ENCODE measurements at places on chromosomes 3 and 15. TPM values are rescaled to one million over a fixed set of nuclear protein-coding genes. Genes with fewer than 3 reads are reported as not detected.

DNA sequence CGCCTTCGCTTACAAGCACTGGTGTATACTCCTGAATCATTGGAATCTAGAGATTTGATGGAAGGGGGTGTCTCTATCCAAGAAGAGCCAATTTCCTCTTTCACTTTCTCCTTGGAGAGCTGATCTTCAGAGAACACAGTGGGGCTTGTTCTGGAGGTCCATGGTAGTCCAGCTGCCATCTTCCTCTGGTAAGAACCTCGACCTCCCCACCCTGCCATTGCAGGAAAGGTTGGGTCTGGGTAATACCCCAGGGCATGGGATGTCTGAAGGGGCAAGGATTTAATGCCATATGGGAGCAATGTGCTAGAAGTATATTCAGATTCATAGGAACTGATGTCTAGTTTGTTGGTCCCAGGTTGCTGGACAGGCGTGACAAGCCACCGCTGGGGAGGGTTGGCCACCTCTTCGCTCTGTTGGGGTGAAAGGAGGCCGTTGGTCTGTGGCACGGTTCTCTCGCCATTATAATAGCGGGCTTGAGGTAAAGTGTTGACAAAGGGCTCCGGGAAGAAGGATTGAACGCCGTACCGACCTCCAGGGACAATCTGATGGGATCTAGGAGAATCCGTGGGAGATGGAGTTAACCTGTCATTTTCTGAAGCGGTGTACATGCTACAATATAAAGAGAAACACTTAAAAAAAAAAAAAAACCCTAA, 4.8 kb downstream of the EOMES start:
- DNase-seq = no peak
- no peaks in the 10 kb centered on the region for H3K36me3 ChIP-seq
- no peak overlapping the region for H3K27ac ChIP-seq
- peaks cover 2% of the 10 kb centered on the region for H3K4me1 ChIP-seq

- H3K4me1 ChIP-seq = no peaks in the 10 kb centered on the region
- no peaks in the 10 kb centered on the region for H3K27me3 ChIP-seq
- no peak for DNase-seq
- H3K4me3 ChIP-seq = no peak overlapping the region
Observed at GRCh38 chr3:141915016-141915415, 38.6 kb downstream of the ATP1B3 start.

P2RY13 gene
- polyA plus RNA-seq = not detected

- H3K4me3 ChIP-seq = no peak overlapping the region
- DNase-seq = no peak
- H3K27me3 ChIP-seq = no peaks in the 10 kb centered on the region
- H3K36me3 ChIP-seq = no peaks in the 10 kb centered on the region
- no peaks in the 10 kb centered on the region for H3K4me1 ChIP-seq
Observed at GRCh38 chr3:40258555-40258954, 51.0 kb upstream of the EIF1B start.

GRCh38 chr15:33908406-33908805, 59.9 kb upstream of the CHRM5 start:
- peak; percentile 5 for DNase-seq
- H3K4me3 ChIP-seq = no peak overlapping the region
- H3K4me1 ChIP-seq = peaks cover 4% of the 10 kb centered on the region
- no peaks in the 10 kb centered on the region for H3K36me3 ChIP-seq

DNA sequence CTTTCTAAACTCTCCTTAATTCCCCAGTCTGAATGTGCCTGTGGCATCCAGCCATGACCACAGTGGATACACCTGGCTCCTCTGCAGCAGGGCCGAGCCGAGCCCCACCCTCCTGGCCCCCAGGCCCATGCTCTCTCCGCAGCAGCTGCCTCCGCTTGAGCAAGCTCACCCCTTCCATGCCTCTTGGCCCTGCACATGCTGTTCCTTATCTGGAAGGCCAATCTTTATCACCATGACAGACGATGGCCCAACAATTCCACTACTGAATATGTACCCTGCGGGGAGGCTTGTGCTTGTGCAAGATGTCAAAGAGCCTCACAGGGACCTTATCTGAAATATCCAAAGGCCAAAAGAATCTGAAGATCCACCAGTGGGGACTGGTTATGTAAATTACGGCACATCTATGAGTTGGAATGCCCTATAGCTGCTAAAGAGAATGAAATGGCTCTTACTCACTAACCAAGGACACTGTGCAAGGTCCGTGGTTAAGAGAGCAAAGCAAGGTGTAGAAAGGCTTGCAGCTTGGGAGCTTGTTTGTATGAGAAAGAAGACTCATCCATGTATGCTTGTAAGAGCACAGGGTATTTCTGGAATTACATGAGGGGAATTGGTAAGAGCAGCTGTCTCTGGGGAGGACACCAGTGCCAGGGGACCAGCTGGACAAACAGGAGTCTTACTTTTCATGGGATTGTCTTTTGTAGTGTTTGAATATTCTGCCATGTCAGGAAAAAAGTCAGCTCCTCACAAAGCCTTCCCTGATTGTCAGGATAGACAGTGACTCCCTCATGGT, 55.2 kb downstream of the WNT7A start:
- no peak overlapping the region for H3K27ac ChIP-seq
- no peak overlapping the region for H3K4me3 ChIP-seq
- H3K4me1 ChIP-seq = no peaks in the 10 kb centered on the region
- H3K27me3 ChIP-seq = no peaks in the 10 kb centered on the region
- H3K36me3 ChIP-seq = no peaks in the 10 kb centered on the region
- DNase-seq = no peak

EAF1 gene
- polyA plus RNA-seq = 12.5 TPM

DNA sequence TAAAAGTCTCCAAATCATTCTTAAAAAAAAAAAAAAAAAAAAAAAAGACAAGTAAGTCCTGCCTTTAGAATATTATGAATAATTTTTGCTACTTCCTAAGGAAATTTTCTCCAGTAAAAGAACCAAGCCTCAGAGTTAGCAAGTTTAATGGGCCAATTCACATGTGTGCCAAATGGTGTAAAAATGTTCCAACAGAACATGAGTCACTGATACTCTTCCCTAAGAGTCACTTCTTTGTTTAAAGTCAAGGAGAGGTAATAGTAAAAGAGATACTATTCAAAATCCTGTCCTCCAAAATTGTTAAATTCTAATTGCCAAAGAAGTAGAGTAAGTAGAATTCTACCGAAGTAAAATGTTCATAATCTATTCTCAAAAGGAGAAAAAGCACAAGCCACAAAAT, 17.7 kb upstream of the CPA3 start:
- H3K27me3 ChIP-seq = no peaks in the 10 kb centered on the region
- H3K4me1 ChIP-seq = no peaks in the 10 kb centered on the region
- H3K36me3 ChIP-seq = no peaks in the 10 kb centered on the region
- H3K27ac ChIP-seq = no peak overlapping the region

GRK7 gene
- not detected for polyA plus RNA-seq

C3orf62 gene
- 1.3 TPM for polyA plus RNA-seq

DNA sequence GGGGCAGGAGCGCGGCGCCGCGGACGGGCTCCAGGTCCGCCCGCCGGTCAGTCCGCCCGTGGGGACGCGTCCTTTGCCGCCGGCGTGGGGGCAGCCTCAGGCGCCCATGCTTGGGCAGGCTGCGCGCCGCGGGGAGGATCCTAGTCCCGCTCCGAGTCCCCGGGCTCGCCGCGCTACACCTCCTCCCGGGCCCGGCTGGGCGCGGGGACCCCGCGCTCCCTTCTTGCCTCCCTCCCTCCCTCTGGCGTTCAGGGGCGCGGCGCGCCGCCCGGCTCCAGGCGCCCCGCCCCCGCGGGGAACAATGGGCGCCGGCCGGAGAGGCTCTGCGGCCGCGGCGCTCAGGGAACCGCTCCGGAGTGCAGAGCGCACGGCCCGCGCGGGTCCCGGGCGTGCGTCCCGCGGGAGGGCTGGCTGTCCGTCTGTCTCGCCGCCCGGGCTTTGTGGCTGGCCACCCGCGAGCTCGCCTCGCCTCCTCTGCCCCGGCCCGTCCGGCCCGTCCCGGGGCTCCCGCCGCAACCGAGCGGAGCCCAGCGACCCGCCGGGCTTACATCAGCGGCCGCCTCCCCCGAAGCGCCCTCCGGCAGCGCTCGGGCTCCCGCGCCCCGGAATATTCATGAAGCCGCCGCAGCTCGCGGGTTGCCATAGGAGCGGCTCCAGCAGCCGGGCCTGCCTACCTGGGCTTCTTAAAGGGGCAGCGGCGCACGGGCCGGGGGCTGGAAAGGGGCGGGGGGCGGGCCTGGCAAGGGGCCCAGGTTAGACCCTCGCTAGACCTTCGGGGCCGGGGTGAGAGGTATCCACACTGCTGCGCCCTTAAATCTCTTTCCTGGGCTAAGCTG, at the start of gene HCN4:
TSS of gene HCN4 (minus strand) at position 658 of the 836 bp plus-strand sequence. CDS start 688 bp downstream, outside the sequence.
- no peak within 1 kb of the TSS for H3K4me3 ChIP-seq
- H3K36me3 ChIP-seq = no peaks in the 10 kb centered on the region

GRCh38 chr3:138472141-138472825, 37.9 kb downstream of the ESYT3 start:
- H3K4me1 ChIP-seq = no peaks in the 10 kb centered on the region
- no peak for DNase-seq
- no peaks in the 10 kb centered on the region for H3K27me3 ChIP-seq
- no peak overlapping the region for H3K27ac ChIP-seq
- no peaks in the 10 kb centered on the region for H3K36me3 ChIP-seq

CCDC39 gene
- polyA plus RNA-seq = not detected

STRIT1 gene
- polyA plus RNA-seq = not detected

- no peak overlapping the region for H3K4me3 ChIP-seq
- H3K4me1 ChIP-seq = no peaks in the 10 kb centered on the region
- H3K27me3 ChIP-seq = no peaks in the 10 kb centered on the region
- H3K27ac ChIP-seq = no peak overlapping the region
- H3K36me3 ChIP-seq = no peaks in the 10 kb centered on the region
Observed at GRCh38 chr3:110178965-110179364, 841.6 kb upstream of the DPPA4 start.

- H3K27me3 ChIP-seq = no peaks in the 10 kb centered on the region
- no peak for DNase-seq
- H3K36me3 ChIP-seq = peaks cover 4% of the 10 kb centered on the region
Observed at GRCh38 chr3:188869628-188870027, 302.1 kb upstream of the TPRG1 start.

DNA sequence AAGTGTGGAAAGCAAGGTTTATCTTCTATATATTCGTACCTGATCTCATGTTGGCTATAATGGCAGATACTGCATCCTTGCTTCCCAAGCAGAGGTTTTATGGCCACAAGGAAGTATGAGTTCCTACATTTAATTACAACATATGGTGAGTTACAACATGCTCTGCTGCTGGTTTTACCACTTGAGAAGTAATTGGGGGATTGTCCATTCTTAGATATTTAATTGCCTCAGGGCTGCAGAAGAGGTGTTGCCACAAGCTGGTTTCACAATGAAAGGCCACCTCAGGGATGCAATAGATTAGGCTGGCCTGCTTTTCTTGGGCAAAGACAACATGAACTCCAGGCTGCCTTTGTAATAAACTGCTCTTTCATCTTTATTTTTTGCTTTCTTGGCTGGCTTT, 48.6 kb downstream of the RAP2B start:
- H3K27ac ChIP-seq = no peak overlapping the region
- no peak for DNase-seq
- H3K36me3 ChIP-seq = no peaks in the 10 kb centered on the region

DNA sequence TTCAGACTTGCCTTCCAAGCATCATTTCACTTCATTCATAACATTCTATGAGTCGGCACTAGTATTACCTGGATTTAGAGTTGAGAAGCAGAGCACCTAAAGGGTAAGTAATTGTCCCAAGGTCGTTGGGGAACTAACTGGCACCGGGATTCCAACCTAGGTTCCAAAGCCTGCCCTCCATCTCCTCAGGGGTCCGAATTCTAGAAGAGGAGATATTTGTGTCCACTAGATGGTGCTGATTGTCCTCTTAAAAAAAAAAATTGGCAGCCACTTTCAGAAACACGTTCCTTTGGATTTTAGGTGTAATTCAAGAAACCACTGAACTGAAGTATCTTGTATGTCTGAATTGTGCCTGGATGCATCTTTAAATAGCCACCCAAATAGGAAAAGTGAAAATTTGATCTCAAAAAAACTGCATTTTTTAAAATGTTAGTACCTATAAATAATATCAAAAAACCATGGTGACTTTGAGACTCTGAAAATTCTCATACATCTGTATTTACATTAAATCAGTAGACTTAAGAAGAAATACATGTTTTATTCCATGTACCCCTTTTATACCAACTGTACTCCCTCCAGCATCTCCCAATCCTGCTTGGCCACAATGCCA, 3.9 kb upstream of the FSIP1 start:
- H3K36me3 ChIP-seq = no peaks in the 10 kb centered on the region
- H3K27me3 ChIP-seq = no peaks in the 10 kb centered on the region
- H3K4me3 ChIP-seq = no peak overlapping the region
- H3K4me1 ChIP-seq = peaks cover 30% of the 10 kb centered on the region
- H3K27ac ChIP-seq = no peak overlapping the region

PROS1 gene
- polyA plus RNA-seq = 20.7 TPM

DNA sequence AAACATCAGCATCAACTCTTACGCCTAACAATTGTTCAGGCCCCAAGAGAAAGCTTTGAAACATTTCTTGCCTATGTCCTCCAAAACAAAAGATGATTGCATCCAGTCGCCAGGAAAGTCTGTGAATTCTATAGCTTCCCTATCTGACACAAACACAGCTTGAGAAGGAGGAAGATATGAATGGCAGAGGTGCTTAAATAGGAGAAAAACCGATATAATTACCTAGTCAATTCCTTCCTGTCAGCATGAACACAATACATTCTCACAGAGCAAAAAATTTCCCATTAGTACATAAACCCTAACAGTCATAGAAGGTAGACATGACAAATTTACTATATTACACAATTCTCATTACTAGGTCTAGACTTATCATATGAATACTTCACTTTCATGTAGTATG, 326.5 kb downstream of the CGGBP1 start:
- no peaks in the 10 kb centered on the region for H3K36me3 ChIP-seq
- no peak for DNase-seq
- H3K27me3 ChIP-seq = no peaks in the 10 kb centered on the region
- H3K27ac ChIP-seq = no peak overlapping the region

DNA sequence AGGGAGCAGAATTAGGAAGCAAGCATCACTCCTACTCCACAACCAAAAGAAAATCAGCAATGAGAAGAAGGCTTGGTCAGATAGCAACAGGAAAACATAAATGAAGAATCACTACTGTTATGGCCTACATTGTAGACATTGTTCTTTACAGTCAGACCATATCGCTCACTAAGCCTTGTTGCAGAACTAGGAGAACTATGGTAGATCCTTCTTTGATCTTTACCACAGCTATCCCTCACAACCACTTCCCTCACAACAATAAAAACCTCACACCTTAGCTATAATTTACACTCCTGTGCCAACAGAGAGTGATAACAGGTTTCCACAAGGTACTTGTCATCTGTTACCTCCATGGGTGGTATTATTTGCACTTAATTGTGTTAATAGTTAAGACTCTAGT, 126.6 kb downstream of the WDR76 start:
- peaks cover 8% of the 10 kb centered on the region for H3K4me1 ChIP-seq
- H3K27me3 ChIP-seq = no peaks in the 10 kb centered on the region
- H3K4me3 ChIP-seq = no peak overlapping the region
- H3K36me3 ChIP-seq = no peaks in the 10 kb centered on the region
- no peak overlapping the region for H3K27ac ChIP-seq

LMCD1 gene
- 29.7 TPM for polyA plus RNA-seq

- no peak overlapping the region for H3K4me3 ChIP-seq
- no peak for DNase-seq
- no peaks in the 10 kb centered on the region for H3K27me3 ChIP-seq
- no peak overlapping the region for H3K27ac ChIP-seq
- H3K4me1 ChIP-seq = no peaks in the 10 kb centered on the region
Observed at GRCh38 chr3:194031867-194032635, 103.9 kb upstream of the HES1 start.
